Glomerular endothelial cell (primary cell): ENCODE measurements at places on chromosomes 6 and 20.

DNA sequence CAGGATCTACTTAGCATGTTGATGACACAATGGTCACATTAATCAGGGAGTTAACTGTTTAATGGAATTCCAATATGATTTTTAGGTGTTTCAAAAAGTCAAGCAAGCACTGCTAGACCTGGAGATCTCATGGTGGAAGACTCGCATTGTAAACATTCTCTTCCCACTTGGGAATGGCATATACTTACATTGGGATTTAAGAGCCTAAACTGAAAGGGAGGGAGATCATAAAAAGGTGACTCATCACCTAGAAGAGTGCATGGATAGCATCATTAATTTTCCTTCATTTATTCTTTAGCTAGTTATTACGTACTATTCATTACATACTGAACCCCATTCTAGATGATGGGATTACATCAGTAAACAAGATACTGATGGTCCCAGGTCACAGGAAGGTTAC, 185.4 kb downstream of the TASP1 start:
- no peak for DNase-seq

DNA sequence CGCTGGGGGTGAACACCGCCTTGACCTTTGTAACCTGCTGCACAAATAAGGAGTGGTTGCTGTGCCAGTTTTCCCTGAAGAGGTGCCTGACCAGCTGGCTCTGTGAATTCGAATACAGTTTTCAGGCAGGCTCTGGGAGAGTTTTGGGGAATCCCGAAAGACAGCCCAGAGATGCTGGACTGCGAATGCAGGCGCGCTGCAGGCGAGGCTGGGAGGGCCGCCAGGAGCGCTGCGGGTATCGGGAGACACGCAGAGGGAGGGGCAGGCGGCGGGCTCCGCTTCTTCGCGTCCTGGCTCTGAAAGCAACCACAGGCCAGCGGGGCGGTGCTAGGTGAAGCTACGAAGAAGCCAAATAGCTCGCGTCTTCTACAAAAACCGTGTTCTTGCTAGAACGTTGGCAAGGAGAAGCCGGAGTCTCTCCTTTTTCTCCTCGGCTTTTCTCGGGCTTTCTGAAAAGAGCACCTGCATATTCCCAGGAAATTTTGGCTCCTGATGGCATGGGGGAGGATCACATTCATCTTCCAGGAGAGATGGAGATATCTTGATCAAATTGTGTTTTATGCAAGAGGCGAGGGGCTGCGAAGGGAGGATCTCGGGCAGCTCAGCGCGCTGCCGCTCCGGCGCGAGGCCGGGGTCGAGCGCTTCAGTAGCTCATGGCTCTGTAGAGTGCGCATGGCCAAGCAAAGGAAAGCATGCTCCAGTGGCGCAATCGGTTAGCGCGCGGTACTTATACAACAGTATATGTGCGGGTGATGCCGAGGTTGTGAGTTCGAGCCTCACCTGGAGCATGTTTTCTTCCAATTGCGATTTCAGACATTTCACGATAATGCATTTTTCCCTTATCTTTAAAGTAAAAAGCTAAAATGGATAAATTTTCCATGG, 158.1 kb upstream of the ZNF184 start:
- no peak for DNase-seq

- DNase-seq = no peak
Measured at GRCh38 chr6:138857775-138858174, 61.9 kb downstream of the ECT2L start.

DNA sequence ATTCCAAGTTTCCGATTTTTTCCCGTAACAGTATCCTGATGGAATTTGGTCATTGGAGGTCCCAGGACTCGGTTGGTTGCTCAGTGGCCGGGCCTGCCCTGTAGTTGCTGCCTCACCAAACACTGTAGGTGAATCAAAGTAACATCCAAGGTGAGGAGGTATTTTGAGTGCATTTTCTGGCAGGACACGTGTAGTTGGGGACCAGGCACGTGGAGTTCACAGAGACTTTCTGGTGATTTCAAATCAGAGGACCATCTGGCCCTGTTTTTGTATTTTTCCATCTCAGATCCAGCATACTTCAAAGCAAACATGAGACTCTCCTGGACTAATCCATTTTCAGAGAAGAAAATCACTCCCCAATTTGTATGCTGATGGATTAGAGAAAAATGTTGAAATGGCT, 9.9 kb upstream of the DTD1 start:
- DNase-seq = no peak

DNA sequence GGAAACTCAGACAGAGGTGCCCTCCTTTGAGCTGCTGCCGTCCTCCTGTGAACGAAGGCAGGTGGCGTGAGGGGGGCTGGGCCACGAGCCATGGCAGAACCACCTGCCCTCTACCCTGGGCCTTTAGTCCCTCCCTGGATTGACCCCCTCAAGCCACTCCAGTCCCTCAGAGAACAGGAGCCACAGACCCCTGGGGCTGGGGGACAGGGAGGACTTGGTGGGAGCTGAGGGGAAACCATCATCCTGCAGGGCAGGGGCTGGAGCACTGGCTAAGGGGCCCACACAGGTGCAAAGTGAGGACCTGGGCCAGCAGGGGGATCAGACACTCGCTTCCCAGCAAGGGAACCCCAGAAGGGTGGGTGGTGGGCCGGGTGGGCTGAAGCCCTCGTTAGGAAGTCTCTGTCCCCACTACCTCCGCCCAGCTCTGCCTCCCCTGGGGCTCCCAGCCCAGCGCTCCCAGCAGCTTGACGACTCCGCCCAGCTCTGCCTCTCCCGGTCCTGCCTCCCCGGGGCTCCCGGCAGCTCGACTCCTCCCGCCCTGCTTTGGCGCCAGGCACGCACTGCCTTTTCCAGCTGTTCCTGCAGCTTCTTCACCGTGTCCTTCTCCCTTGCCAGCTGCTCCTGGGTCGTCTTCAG, 44.4 kb downstream of the DSTN start:
- no peak for DNase-seq

DNA sequence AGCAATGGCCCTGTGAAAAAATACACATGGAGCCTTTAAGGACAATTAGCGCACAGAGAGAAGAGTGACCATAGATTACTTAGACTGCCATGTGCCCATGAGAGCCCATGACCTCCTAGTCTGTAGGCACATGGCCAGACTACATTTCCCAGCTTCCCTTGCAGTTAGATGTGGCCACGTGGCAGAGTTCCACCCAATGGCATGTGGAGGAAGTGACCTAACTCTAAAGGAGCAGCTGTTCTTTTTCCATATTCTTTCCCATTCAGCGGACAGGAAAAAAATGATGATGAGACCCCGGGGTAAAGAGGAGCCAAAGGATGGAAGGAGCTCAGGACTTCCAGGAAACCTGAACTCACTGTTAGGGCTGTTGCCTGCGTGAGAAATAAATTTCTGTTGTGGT, 116.6 kb downstream of the CBLN4 start:
- no peak for DNase-seq

DNA sequence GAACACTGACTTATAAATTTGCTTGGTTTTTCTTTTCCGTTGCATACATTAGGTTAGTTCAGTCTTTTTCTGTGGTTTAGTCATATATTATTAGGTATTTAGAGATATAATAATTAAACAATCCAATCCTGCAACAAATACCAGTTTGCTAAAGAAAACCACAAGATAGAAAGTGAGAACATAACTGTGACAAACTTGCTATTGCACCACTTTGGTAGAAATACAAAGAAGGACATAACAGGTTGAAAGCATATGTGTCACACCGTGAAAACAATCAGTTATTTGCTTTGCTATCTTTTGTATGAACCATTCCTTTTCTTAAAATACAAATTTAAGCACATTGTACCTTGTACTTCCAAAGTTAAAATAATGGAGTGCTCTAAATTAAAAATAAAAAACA, 42.0 kb upstream of the KCNQ5 start:
- DNase-seq = no peak

DNA sequence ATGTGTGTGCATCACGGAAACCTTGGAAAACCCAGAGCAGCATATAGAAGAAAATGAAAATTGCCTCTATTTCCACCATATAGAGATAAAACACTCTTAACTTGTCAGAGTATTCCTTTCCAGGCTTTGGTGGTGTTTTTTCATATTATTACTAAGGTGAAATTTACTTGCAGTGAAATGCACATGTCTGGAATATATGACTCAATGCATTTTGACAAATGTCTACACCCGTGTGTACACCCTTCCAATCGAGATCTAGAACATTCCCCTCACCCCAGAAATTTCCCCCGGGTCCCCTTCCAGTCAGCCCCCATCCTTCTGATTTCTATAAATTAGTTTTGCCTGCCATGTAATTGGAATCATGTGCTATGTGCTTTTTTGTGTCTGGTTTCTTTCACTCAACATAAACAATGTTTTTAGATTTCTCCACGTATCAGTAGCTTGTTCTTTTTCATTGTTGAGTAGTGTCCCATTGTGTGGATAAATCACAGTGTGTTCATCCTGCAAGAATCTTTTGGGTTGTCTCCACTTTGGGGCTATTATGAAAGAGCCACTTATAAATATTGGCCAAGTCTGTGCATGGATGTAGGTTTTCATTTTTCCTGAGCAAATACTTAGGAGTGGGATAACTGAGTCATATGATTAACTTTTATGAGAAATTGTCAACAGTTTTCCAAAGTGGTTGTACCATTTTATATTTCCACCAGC, 19.9 kb upstream of the PREX1 start:
- DNase-seq = no peak

GRCh38 chr6:146548898-146549374, 5.3 kb downstream of the RAB32 start:
- DNase-seq = no peak

DNA sequence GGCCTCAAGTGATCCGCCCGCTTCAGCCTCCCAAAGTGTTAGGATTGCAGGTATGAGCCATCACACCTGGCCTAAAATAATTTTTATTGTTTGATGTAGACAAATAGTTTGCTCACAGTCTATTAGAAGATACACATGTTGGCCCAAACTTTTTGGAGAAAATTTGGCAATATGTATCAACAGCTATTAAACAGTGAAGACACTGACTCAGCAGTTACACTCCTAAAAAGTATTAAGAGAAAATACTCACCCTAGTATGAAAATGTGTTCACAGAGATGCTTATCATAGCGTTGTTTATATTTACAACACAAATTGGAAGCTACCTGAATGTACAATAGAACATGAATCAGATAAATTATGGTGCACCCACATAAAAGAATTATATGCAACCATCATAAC, 173.1 kb downstream of the WDR27 start:
- no peak for DNase-seq

GRCh38 chr20:37346535-37347346, 801 bp downstream of the SRC start:
- no peak for DNase-seq

- DNase-seq = no peak
Measured at GRCh38 chr20:53930651-53931504, 139.5 kb downstream of the BCAS1 start.

DNA sequence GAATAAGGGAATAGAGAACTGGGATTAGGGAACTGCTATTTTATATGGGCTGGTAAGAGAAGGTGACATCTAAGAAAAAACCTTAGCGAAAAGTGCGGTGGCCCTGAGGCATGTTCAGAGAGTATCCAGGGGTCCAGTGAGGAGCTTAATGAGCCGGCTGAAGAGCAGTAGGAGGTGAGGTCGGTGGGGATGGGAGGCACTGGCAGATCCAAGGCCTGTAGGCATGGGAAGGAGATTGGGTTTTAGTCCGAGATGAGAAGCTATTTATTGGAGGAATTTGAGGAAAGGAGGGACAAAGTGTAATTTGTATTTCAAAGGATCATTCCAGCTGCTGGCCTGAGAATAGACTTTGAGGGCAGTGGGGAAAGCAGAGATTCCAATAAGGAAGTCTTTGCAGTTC, 123.8 kb downstream of the QKI start:
- no peak for DNase-seq

DNA sequence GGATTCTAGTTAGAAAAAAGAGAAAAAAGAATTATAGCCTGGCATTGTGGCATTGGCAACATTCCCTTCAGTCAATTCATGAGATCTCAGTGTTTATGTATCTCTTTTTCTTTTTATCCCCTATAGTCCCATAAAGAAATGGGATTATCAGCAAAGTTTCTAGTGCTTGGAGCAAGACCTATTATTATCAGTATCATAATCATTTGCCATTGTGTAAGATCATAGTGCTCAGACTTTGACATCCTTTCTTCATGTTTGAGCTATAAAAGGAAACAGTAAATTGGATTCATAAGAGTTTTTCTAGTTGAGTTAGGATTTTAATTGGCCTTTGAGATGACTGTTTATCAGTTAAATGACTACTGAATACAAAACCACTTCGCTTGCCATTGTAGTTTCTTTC, 295.6 kb downstream of the GRIK2 start:
- no peak for DNase-seq

DNA sequence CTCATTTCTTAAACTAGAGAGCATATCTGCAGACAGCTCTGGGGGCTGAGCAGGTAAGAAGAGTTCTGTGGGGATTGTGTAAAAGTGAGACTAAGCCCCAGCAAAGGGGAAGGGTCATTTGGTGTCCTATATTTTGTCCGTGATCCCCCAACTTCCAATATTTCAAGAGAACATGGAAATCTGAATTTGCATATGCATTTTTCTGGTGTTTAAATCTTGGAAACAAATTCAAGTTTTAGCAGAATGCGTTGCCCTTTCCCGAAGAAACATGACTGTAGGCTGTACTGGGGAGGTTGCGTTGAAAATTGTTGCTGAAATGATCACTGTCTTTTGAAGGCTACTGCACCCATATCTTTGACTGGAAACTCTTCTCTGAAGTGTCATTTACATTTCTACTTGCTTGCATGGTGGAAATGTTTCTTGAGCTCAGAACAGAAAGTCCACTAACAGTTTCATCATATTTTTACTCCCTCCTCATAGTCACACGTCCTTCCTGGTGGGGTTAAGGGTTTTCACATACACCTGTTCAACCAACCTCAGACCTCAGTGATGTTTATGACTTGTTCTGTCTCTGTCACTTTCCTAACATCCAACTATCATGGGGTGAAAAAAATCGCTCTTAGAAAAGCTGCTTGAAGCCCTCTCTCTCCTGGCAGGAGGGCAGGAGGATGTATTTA, 140.3 kb downstream of the BCAS1 start:
- DNase-seq = no peak

DNA sequence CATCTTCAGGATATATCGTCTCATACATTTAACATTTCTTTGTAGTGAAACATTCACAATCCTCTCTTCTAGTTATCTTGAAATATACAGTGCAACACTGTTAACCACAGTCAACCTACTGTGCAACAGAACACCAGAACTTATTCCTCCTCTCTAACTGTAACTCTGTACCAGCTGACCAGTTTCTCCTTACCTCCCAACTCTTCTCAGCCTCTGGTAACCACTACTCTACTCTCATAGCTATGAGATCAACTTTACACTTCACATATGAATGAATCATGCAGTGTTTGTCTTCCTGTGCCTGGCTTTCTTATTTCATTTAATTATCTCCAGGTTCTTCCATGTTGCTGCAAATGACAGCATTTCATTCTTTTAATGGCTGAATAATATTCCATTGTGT, 337.6 kb downstream of the BTBD9 start:
- no peak for DNase-seq
